ENCODE measurements at places on chromosomes 7 and 10. TPM values are rescaled to one million over a fixed set of nuclear protein-coding genes. Genes with fewer than 3 reads are reported as not detected.
A peak's percentile ranks its signal among the peaks of the same experiment; 100 is the strongest.

DNA sequence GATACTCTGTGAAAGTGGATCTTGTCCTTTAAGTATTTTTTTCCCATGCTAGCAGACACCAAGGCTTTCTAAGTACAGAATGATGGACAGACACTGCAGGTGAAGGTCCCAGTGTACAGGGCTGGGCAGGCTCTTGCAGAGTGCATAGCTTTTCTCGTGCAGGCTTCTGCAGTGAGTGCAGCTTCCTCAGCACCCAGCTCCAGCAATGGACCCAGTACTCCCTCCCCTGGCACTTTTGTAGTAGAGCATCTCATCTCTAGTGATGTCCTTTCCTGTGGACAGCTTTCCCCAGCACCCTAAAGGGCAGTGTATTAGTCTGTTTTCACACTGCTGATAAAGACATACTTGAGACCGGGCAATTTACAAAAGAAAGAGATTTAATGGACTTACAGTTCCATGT lies 104.3 kb downstream of the CUL2 start:
- no peak for DNase-seq

The NUTM2B gene
- 0.58 TPM for total RNA-seq

GRCh38 chr7:65006094-65006992 lies at the start of gene ERV3-1:
TSS of gene ERV3-1 (minus strand) at chr7:65006687. CDS start at chr7:64993026, 13,661 bp downstream.
- peak; percentile 97 for DNase-seq

DNA sequence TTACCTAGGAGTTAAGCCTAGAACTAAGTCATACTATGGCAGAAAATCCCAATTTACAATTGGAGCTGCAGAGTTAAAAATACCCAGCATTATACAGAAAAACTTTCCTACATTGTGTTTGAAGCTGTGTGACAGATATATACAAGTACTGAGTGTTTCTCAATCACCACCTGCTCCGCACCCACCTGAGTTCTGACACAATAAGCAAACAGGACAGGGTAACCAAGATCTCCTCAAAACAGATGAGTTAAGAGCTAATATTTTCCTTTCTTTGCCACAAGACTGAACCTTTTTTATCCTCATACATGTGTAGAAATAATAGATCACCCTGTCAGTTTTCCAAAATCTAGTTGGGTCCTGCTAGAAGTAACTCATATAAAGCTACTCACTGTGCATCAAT lies 186.3 kb downstream of the DOCK4 start:
- no peak for DNase-seq

The PTF1A gene
- not detected for total RNA-seq

The ITPRID1 gene
- not detected for total RNA-seq

The CRTAC1 gene
- not detected for total RNA-seq

The CD36 gene
- 7.9 TPM for total RNA-seq

DNA sequence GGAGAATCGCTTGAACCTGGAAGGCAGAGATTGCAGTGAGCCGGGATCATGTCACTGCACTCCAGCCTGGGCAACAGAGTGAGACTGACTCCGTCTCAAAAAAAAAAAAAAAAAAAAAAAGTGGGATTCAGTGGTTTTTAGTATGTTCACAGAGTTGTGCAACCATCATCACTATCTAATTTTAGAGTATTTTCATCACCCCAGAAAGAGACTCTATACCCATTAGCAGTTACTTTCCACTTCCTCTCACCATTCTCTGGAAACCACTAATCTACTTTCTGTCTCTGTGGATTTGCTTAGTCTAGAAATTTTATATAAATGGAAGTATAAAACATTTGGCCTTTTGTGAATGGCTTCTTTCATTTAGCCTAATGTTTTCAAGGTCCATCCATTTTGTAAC lies 113.4 kb downstream of the ST7 start:
- no peak for DNase-seq

- no peak for DNase-seq
Observed at GRCh38 chr10:84683980-84684740, 355.8 kb downstream of the CCSER2 start.

The CDC14C gene
- 0.32 TPM for total RNA-seq

DNA sequence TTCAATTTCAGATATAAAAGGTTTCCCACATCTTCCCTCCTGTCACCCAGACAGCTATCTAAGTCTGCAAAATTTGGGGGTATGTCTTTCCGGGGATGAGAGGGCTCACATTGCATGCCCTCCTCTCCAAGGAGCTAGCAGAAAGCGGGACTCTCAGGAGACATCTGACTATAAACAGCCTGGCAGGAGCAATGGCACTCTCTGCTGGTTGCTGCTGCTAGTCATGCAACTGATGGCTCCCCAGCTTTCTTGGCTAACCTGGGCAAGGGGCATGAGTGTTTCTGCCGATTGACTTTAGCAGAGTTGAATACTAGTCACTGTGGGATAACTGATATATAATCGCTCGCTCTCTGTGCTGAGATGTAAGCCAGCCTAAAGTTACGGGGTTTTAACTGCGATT lies 12.0 kb downstream of the TBX20 start:
- DNase-seq: peak; percentile 28

- DNase-seq: no peak
Observed at GRCh38 chr7:13563680-13564079, 425.8 kb downstream of the ETV1 start.

GRCh38 chr10:133044401-133044811 lies 43.3 kb upstream of the ADGRA1 start:
- no peak for DNase-seq

DNA sequence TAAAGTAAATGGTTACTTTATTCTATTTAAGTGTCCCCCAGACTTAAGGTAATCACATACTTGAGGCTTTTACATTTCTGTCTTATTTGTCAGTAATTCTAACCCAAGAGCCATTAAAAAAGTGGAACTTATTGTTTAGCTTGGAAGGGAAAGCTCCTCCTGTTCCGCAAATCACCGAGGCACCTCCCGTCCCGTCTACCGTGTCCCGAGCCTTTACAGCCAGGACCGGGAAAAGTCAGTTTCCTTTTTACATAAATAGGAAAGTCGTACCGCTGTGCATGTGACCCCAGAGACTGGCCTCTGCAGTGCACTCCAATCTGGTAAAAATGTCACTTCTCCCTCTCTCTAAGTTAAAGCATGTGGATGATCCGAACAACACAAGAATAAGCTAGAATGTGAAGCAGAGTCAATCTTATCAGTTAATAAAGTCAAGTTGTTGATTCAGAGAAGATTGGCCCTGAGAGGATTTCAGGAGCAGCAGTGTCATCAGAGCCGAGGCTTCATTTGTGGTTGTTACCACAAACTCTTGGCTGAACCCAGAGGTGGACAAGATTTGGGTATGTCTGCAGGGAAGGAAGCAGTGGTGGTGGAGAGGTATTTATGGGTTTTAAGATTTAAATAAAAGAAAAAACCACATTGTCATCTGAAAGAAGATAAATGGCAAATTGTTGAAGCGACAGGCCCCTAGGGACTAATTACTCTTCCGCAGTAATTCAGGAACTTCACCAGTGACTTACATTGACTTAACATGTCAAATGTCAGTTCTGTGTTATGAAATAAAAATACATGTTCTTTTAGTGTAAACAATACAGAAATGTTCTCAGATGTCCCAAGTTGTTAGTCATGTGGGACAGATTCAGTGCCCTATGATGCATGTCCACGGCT lies 316.6 kb upstream of the ZNF32 start:
- DNase-seq: peak; percentile 37

DNA sequence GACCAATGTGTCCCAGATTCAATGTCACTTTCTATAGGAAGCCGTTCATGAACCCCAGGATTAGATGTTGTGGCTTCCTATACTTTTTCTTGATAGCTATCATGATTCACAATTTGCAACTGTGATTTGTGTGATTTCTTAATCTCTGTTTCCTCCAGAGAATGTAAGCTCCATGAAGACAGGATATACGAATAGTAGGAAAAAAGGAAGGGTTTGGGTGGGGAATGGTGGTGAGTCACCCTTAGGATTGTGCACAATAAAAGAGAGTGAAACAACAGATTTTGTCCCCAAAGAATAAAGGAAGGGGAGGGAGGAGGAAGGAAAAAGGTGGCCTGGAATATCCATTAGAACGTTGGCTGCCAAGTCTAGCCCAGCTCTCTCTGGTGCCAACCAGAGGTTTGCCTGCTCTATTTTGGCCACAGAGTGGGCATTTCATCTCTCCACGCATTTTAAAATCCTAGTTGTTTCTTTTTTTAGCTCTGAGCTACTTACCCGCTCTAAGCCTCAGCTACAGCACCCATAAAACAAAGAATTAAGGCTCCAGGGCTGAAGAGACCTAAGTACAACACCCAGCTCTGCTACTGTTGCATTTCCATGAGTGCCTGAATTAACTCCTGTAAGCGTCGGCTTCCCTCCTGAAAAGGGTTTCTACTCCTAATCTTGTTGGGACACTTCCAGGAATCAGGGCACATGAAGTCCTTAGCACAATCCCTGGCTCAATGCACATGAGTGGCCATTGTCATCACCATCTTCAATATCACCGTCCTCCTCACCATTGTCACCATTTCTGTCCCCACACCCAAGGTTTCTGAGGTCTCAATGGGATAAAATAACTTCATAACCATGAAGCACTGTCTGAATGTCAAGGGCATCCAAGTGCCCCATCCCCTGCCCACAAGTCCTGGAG lies 3.5 kb downstream of the HK1 start:
- no peak for DNase-seq

DNA sequence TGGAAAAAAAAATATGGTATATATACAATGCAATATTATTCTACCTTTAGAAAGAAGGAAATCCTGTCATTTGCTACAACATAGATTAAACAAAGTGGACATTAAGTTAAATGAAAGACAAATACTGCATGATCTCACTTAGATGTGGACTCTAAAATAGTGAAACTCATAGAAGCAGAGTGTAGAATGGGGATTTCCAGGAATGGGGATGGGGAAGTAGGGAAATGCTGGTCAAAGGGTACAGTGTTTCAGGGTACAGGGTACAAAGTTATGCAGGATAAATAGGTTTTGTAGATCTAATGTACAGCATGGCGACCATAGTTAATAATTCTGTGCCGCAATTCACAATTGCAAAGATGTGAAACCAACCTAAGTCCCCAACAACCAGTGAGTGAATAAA lies 385.5 kb downstream of the SFMBT2 start:
- DNase-seq: no peak

Measured in LHCN-M2 (cell line).